ENCODE measurements at places on chromosomes 13 and 19. TPM values are rescaled to one million over a fixed set of nuclear protein-coding genes. Genes with fewer than 3 reads are reported as not detected.

GRCh38 chr13:103168901-103169508 lies 102.8 kb upstream of the SLC10A2 start:
- no peak for DNase-seq

Gene POP4
- total RNA-seq: 41.2 TPM

Gene LAIR2
- total RNA-seq: not detected

GRCh38 chr13:98285852-98286594 lies 109.0 kb upstream of the RNF113B start:
- DNase-seq: no peak

Gene POLR1D
- total RNA-seq: 70.1 TPM

GRCh38 chr13:112774448-112774792 lies 84.6 kb downstream of the ATP11A start:
- no peak for DNase-seq

- no peak for DNase-seq
Measured at GRCh38 chr13:28346154-28346553, 148.8 kb downstream of the FLT1 start.

Gene IFNL1
- total RNA-seq: not detected

DNA sequence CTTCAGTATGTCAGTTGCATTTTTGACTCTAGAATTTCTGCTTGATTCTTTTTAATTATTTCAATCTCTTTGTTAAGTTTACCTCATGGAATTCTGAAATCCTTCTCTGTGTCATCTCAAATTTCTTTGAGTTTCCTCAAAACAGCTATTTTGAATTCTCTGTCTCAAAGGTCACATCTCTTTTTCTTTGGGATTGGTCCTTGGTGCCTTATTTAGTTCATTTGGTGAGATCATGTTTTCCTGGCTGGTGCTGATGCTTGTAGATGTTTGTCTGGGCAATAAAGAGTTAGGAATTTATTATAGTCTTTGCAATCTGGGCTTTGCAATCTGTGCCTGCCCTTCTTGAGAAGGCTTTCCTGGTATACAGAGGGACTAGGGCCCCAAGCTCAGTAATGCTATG lies 18.5 kb upstream of the KBTBD7 start:
- DNase-seq: no peak

Gene BICRA
- 14.5 TPM for total RNA-seq

DNA sequence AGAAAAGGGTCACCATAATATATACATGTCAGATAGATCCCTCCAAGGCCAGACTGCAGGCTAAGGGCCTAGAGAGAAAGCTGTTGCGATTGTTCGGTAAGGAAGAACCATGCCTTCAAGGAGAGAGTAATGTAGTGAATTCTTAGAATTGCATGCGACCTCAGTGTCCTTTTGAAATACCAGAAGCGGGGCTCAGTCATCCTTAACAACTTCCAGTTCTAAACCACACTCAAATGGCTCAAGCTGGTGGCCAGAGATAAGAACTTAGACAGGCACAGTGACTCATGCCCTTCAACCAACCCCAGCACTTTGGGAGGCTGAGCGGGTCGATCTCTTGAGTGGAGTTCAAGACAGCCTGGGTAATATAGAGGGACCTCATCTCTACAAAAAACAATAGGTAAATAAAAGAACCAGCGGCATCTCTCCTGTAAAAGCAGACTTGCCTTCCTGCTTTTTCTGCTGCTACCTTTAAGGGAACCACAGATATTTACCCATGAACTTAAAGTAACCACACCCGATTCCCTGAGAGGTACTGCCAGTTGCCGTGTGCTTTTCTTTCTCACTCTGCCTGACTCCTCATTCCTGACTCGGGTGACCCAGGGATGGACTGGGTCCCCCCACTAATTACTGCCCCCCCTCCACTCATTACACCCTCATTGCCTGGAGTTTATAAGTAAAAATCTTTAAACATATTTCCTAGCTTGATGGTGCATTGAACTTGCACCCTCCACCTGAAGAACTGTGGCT lies 15.4 kb upstream of the SIGLEC6 start:
- no peak for DNase-seq
